ENCODE measurements at places on chromosomes 4 and X.
A peak's percentile ranks its signal among the peaks of the same experiment; 100 is the strongest.

DNA sequence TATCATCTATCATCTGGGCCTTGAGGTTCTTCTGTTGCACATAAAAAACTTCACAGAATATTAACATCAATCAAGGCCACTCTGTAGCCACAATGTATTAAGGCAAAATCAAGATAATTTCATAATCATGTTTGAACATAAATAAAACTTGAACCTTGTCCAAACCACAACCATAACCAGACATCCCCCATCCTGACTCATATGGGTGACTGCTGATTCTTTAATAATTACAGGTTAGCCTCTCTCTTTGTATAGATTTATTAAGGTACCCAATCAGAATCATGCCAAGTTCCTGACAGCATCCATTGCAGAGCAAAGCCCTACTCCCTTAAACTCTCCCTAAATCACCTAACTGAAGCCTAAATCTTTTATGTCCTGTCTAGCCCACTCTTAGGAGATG is 16.7 kb upstream of the AREG start:
- no peak for DNase-seq

GRCh38 chrX:13917507-13917906 is 100.6 kb upstream of the GPM6B start:
- DNase-seq = no peak

DNA sequence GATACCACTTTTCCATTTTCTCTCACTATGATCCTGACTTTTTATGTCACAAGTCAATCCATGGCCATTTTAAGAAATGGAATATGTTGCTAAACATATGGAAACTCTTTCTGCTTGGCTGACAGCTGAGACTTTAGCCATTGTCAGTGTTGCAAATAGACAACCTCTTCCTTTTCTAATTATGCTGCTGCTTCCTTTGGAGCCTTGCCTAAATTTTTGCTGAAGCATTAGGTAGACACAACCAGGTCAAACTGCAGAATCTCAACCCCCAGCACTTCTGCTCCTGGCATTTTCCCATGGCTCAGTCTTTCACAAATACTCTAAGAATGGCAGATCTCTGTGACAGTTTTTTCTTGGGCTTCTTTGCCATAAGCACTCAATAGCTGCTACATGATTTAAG is 543.3 kb downstream of the GRID2 start:
- DNase-seq = no peak

DNA sequence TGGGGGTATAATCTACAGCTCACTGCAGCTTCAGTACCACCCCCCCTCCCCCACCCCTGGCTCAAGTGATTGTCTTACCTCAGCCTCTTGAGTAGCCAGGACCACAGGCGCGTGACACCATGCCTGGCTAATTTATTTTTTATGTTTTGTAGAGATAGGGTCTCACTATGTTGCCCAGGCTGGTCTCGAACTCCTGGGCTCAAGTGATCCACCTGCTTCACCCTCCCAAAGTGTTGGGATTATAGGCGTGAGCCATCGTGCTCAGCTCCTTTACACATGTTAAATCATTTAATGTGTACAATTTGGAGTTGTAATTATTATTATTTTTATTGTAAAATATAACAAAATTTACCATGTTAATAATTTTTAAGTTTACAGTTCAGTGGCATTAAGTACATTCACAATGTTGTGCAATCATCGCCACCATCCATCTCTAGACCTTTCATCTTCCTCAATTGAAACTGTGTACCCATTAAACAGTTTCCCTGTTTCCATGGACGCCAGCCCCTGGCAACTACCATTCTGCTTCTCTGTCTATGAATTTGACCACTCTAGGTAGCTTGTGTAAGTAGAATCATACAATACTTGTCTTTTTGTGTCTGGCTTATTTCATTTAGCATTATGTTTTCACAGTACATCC is 6.1 kb downstream of the SLAIN2 start:
- no peak for DNase-seq

DNA sequence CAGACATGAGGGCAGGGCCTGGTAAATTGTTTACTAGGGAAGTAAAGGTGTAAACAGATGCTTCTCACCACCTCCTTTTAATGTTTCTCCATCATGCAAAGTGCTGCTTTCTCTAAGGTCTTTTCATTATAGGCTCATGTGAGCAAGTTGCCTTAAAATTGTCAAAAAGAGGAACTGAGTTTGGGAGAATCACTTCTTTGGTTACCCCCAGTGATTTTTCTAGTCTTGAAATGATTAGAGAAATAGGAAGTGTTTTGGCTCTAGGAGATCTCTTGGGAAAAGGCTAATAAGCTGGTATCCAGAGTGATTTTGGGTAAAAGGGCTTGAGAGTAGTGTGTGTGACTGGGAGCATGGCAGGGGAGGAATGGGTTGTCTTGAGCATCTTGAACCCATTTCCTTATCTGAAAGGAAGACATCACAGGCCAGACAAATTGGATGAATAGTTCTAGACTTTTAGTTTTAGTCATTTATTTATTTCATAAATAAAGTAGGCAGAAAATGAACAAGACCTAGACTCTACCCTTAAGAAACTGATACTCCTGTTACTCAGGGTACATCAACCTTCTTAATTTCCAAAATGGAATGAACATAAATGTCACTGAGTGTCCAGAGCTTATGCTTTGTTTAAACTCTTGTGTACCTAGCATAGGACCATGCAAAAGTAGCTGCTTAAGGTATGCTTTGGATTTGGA is 14.2 kb downstream of the GRPR start:
- DNase-seq = no peak

DNA sequence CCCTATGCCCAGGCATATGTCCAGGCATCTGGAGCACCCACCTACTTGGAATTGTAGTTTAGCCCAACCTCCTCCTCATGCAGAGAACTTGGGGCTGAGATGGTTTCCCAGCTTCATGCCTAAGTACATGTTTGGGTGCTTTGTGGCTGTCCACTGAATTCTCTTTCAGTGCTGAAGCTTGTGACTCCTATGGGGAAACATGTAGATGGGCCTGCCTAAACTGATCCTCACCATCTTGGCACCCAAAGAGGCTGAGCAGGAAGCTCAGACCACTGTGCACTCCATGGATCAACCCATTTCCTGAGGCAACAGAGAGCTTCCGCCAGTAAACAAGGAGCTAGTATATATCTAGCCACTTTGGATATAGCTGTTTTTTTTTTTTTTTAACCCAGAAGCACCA is 2733.7 kb downstream of the PCDH7 start:
- no peak for DNase-seq

DNA sequence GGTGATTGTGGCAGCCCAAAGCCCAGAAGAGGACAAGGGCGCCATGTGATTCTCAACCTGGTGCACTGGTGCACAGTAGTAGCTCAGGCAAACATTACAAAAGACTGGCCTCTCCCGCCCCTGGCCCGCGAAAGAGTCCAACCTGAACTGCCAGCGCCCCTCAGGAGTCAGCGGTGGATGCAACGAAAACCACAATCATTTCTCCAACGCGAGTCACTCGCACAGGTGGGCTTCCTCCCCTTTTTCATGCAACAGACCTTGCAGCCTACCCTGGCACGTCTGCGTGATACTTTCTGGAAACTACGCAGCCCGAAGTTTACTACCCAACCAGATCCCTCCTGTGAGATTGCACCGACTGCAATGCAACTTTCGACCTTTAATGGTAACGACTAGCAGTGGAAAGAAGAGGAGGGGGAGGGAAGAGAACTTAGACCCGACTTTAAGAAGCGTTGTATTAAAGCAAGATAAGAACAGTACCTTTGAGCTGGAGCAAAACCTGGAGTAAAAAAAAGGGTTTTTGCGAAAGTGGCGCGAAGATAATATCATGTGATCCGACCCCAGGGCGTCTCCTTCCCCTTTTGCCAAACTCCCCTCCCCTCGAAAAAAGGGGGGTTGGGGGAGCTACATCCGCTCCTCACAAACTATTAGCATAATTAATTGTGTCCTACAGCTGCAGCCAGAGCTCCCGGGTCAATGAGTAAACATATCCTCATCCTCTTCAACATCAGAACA is 63.3 kb upstream of the CCDC160 start:
- peak; percentile 15 for DNase-seq

- no peak for DNase-seq
Observed at GRCh38 chrX:50183891-50184290, 16.9 kb downstream of the AKAP4 start.

DNA sequence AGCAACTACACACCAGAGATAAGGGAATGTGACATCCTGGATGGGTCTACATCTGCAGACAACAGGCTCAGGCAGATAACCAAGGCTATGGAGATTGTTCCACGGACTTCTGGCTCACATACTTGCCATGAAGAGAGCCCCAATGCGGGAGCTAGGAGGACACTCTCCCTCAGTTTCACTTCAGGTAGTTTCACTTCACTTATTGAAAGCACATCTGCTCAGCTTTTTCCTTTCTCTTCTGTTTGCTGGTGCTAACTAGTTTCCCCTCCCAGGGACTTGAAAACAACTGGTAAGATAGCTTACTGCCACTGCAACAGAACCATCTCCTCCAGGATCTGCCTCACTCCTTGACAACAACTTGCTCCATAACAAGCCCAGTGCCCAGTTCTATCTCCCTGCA is 1.4 kb upstream of the CT47C1 start:
- DNase-seq = no peak

GRCh38 chrX:96027407-96027806 is 657.2 kb upstream of the DIAPH2 start:
- no peak for DNase-seq

- DNase-seq = no peak
Observed at GRCh38 chr4:33696586-33696985, 2547.7 kb downstream of the ARAP2 start.

DNA sequence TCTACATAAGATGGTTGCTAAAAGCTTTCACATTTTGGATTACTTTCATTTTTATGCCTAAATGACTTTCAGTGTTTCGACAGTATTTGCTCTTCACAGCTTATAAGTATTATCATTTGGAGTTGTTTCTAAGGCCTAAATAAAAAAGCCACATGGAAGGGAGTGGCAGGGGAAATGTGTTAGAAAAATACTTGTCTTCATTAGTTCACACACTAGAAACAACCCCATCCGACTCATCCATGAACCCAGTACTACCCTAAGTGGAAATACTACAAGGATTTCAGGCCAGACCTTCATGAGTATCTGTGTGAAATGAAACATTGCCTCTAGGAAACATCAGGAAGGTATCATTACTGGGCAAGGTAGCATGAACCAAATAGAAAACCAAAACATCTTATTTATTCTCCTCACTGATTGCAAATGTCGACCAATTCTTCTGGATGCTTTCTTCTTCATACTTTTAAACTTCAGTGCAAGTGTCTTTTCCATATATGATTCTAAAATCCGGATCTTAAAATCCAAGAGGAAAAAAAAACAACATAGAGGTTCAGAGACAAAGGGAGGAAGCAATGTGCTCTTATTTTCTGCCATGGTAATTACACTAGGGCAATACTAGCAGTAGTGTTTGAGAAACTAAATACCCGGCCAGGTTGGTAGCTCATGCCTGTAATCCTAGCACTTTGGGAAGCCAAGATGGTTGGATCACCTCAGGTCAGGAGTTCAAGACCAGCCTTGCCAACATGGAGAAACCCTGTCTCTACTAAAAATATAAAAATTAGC is 349.4 kb downstream of the ARHGAP24 start:
- no peak for DNase-seq

- DNase-seq = no peak
Observed at GRCh38 chr4:5220028-5220427, 168.7 kb downstream of the STK32B start.

- DNase-seq = no peak
Observed at GRCh38 chr4:55013431-55013955, 111.9 kb downstream of the KDR start.

DNA sequence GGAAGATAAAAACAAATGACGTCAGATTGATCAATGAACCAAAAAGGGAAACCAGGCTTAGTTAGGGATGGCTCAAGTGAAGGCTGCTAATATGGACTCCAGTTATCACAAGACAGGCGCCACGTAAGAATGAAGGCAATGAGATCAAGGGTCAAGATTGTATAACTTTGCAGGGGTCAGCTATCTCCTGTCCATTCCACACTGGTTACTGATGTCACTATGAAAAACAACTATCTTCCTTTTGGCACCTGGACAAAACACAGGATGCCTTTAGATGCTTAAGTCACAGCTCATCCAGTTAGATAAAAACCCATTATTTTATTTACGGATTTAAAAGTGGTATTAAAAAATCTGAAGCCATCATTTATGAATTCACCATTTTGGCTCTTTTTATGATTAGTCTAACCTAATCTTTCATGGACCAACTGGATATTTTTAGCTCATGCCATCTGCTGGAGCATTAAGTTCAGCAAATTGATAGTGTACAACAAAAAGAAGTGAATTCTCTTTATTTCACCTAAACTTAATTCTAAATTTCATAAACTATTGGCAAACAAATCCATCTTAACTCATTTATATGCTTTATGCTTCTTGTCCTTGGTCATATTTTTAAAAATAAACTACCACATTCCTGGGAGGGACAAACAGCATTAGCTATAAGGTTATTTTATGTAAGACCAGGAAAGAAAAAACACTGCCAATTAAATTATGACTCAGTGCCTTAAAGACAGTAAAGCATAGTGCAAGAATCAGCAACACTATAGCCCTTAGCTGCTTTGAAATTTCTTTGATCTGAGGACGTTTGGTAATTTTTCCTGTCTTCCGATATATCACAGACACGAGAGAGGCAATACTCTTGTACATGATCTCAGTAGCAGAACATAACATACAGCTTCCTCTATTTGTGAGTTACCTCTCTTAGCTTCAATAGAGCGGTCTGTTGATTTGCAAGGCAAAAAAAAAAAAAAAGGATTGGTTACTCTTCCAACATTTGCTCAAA is 27.0 kb downstream of the DHX15 start:
- DNase-seq = no peak

- no peak for DNase-seq
Observed at GRCh38 chr4:3862640-3863420, 96.6 kb downstream of the ADRA2C start.

DNA sequence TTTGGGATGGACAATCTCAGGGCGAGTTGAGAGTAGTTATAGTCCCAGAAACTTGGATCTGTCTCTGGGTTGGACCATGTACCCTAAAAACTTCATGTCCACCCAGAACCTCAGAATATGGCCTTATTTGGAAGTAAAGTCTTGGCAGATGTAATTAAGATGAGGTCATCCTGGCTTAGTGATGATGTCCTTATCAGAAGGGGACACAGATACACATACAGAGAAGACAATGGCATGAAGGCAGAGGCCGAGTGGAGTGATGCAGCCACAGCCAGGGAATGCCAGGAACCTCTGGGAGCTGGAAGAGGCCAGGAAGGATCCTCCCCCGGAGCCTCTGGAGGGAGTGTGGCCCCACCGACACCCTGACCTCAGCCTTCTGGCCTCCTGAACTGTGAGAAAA is 61.2 kb upstream of the STX18 start:
- DNase-seq = no peak

DNA sequence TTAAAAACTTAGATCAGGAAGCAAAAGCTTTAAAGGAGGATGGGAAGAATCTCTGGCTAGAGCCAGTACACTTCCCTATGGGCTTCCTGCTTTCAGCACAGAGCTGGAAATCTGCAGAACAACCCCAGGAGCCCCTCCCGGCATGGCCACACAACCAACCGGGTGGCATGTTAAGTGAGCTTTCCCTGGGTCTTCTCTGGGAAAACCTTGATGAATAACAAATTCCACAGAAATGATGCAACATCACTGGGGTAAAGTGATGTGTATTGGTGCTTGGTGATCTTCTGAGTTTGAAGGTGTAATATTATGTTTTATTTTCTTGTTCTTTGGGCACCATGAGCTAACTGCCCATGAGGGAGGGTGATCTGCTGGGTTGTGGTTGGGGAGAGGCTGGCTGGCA is 22.1 kb downstream of the NHS start:
- DNase-seq = no peak

Measured in activated T-cell treated with anti-CD3 and anti-CD28 coated beads, Interleukin-2, amount 50 U/mL, for 72 hours (primary cell).